ENCODE measurements at places on chromosomes 1 and 21.
A peak's percentile ranks its signal among the peaks of the same experiment; 100 is the strongest.

GRCh38 chr1:17156108-17156507 is 36.9 kb upstream of the PADI2 start:
- no peak for DNase-seq

- no peak for DNase-seq
Observed at GRCh38 chr1:211332036-211332616, 5.5 kb downstream of the TRAF5 start.

- no peak for DNase-seq
Observed at GRCh38 chr1:85555867-85556573, 24.5 kb upstream of the CCN1 start.

- DNase-seq = no peak
Observed at GRCh38 chr1:165112260-165112659, 244.3 kb downstream of the LMX1A start.

DNA sequence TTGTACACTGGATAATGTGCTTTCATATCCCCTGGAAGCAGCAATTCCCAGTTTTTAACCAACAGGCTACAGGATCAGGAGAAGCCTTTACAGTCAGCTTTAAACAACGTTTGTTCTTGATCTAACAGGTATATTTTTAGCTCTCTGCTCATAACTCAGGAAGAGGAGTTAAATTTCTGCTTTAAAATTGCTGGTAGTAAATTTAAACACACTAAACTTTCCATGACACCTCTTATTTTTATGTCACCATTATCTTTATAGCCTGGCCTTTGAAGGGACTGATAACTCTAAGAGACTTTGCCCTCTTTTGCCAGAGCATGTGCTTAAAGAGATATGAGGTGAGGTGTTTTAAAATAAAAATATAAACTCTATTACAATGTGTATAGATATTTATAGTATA is 119.6 kb upstream of the BRINP3 start:
- no peak for DNase-seq

DNA sequence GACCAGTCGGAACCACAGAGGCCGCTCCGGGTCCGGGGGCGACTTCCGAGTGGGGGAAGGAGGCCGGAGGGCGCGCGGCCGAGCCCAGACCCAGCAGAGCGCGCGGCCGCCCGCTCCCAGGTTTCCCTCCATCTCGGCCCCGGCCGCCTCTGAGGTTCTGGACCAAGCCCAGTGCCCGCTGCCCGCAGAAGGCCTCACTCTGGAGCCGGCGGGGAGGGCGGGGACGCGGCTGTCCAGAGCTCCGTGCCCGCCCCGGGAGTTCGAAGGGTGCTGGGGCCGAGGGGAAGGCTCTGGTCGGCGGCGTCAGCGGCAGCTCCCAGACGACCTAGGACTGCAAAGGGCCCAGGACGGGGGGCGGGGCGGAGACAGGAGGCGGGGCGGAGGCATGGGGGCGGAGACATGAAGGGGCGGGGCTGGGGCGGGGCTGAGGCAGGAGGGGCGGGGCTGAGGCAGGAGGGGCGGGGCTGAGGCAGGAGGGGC is 48.0 kb upstream of the SLC19A1 start:
- peak; percentile 53 for DNase-seq

DNA sequence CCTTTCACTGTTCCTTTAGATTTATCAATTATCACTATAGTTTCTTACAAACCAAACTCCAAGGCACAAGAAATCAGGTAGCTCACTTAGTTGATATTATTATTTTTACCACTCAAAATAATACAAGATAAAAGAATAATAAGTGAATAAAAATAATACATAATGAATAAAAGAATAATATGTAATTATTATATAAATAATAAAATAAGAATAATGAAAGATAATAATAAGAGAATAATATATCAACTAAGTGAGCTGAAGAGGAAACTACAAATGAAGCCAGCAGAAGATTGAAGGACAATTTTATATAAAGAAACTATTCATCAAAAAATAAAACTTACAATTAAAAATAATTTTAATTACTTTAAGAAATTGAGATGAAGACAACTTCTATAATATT is 90.6 kb downstream of the LRRIQ3 start:
- no peak for DNase-seq

GRCh38 chr1:181205901-181206300 is 117.4 kb downstream of the IER5 start:
- no peak for DNase-seq

- DNase-seq = no peak
Observed at GRCh38 chr1:114144016-114144415, 9.7 kb downstream of the SYT6 start.

DNA sequence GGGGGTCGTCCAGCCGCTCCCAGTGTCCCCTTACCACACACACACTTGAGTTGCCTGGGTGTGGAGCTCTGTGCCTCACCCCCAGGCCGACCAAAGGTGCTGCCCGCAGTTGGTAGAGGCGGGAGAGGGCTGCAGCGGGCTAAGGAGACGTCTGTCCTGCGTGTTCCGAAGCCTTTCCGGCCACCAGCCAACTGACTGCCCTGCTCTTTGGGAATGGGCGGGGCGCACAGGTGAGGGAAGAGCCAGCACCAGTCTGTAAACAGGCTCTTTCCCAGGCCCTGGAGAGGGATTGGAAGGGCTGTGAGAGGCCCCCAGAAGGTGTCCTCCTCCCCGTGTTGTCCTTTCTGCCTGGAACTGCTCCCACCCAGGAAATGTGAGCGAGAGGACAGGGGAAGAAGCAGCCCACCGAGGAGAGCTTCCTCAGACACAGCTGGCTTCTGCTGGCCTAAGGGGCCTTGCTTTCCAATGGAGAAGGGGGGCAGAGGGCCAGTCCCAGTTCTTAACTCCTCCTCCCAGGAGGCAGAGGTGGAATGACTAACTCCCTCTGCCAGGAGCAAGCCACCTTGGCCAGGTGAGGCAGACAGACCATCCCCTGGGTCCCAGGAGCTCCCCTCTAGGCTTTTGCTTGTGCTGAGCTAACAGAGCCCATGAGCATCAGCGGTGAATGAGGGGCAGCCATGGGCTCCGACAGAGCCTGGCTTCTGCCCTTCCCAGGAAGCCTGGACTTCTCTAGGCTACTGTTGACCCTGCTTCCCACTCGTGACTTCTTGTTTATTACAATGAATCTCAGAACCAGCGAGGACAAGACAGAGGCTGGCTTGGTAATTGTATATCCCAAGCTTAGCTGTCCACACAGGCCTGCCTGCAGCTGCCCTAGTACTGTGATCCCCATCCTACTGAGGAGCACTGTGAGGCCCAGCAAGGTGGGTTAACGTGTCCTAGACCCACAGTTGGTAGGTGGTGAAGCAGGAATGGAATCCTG is 158.1 kb upstream of the COA6 start:
- no peak for DNase-seq
